ENCODE measurements at places on chromosomes 13 and 19. TPM values are rescaled to one million over a fixed set of nuclear protein-coding genes. Genes with fewer than 3 reads are reported as not detected.

Gene ZFP14
- 3.4 TPM for total RNA-seq

Gene ZNF681
- total RNA-seq, result 1.5 TPM

Gene TMC4
- not detected for total RNA-seq

Gene KIR3DL1
- not detected for total RNA-seq

Gene NLRP7
- total RNA-seq, result not detected

Gene NR1H2
- total RNA-seq, result 37.7 TPM
